ENCODE measurements at places on chromosomes 16 and 17.

DNA sequence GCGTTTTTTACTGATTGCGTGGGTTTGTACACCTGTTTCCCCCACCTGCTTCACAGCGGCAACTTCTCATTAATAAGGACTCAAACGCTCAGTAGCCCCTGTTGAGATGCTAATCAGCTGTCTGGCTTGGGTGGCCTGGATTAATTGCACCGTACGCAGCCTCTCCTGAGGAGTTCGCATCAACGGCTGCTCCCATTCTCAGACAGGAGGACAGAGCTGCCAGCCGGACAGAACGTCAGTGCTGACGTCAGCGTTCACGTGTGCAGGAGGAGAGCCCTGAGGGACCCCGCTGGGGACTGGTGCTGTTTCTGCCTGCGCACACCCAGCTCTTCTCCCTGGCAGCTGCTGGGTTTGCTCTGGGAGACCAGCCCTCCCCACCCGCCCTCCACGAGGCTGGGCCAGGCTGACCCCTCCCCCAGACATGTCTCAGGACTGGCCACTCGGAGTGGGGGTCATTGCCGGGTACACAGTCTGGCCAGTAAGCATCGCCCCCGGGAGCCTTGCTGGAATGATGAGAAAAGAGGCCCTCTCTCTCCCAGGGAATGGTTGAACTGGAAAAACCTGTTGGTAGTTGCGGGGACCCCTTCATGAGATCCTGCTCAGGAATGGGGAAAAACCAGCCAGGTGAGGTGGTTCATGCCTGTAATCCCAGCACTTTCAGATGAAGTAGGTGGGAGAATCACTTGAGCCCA lies 5.7 kb upstream of the BANP start:
- DNase-seq = no peak

GRCh38 chr17:76063875-76064546 lies 8.3 kb downstream of the SRP68 start:
- no peak for DNase-seq

DNA sequence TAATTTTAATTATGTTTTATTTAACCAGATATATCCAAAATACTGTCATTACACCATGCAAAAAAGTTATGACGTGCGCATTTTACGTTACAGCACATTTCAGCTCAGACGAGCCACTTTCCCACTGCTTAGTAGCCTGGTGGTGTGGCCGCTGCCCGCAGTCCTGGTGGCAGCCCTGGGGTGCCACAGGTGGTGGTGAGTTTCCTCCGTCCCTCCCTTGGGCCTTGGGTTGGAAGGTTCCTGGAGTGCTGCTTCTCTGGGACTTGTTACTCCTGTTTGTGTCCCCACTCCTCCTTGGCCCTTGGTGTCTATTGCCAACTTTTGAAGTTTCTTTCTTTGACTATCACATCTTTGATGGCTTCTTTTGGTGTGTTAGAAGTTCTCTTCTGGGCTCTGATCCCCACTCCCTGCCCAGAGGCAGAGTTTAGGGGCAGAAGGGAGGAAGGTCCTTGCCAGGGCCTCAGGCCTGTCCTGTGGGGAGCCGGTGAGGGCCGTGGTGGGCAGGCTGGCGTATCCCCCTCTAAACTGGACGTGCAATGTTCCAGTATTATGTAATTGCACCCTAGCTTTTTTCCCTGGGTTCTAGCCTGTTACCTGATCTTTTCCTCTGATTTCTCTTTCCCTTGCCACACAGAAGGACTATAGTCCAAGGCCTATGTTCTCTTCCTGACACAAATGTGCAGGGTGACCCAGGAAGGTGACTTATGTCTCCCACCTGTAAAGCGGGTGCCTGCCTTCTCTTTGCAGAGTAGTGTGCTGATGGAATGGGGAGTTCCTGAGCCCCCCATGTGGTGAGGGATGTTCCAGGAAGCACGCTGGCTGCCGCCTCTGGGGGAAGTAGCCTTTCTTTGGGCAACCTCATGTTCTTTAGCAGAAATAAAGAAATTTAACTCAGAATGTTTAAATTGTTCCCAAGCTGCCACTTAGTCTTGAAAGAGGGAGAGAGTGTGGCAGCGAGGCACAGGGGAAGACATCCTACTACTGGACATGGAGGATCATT lies 8.4 kb downstream of the MPRIP start:
- DNase-seq = no peak

DNA sequence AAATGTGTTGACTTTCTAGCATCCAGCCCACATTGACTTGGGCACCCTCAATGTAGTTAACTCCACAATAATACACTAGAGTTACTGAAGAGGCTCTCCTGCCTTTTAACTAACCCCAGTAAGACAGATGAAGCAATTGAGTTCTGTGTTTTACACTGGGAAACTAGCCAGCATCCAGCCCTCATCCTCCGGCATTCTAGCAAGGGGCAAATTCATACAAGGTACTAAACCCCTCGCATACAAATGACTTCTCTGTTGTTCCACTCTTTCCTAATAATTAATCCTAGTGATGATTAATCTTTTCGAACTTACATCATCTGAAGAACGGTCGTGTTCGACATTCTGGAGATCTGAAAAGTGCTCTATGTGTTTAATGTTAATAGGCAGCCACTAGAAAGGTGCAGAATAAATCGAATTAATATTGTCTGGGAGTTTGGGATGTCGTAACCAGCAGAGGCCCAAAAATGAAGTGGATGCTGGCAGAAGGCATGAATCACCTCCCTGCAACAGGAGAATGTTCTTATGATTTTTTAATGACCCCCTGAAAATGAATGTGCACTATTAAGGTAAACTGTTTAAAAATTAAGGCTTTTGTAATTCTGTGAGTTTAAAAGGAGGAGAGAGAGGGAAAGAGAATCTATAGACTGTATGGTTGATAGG lies 249.4 kb downstream of the SNX29 start:
- DNase-seq = no peak
